Kidney glomerular epithelial cell (primary cell): ENCODE measurements at places on chromosomes 2 and 18.
A peak's percentile ranks its signal among the peaks of the same experiment; 100 is the strongest.

GRCh38 chr18:60096428-60096827, 196.6 kb downstream of the PMAIP1 start:
- peak; percentile 13 for DNase-seq

DNA sequence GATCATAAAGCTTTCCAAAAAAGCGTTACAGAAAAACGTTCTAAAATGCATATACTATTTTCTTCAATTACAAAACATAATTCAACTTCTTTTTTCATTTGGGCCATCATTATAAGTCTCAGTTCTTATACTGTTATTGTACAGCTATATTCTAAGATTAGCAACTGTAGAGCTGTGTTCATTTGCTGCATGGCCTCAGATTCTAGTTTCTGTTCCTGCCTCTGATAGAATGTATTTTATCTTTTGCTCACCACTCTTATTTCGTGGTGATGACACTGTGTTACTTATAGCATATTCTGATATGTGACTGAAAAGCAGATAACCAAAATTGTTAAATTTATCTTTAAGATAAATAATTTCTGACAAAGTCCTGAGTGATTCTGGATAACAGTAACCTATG, 67.2 kb downstream of the PTRHD1 start:
- DNase-seq = no peak

DNA sequence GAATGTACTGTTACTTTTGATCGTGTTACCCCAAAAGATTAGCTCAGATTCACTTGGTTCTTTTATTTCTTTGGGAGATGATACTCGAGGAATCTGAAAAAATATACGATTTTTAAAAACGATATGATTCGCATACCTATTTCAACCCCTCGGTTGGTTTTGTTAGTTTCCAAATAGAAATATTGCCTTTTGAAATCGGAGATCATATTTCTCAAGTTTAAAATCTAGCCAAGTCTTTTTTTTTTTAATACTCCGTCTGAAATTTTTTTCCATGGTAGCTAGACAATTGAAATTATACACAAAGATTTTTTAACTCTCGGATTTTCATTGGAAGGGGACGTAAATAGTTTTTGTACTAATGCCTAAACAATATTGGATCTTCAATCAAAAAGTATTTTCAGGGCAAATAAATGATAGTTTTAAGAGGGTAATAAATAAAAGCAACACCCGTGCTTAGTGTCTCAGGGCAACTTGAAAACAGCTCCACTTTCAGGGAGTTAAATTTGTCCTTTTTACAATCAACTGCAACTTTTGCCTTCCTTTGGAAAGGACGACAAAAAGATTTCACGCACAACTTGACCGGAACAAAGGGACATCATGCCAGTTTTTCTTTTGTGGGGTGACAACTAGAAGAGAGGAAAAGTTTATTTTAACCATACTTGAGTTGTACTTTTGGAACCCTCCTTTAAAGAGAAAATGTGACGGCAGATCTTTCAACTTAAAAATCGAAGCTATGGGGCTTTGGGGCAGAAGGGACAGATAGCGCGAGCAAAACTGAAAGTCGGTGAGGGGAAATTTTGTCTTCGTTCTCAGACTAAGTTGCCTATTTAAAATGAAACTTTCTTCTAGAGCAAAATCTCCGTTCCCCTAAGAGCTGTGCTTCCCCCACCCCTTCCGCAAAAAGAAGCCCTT, 5.8 kb upstream of the ONECUT2 start:
- no peak for DNase-seq

- no peak for DNase-seq
These were observed 25.6 kb downstream of the GCA start for GRCh38 chr2:162369551-162369950.

- DNase-seq = peak; percentile 95
These were observed 93.0 kb upstream of the SMAD2 start for GRCh38 chr18:48023334-48024008.

DNA sequence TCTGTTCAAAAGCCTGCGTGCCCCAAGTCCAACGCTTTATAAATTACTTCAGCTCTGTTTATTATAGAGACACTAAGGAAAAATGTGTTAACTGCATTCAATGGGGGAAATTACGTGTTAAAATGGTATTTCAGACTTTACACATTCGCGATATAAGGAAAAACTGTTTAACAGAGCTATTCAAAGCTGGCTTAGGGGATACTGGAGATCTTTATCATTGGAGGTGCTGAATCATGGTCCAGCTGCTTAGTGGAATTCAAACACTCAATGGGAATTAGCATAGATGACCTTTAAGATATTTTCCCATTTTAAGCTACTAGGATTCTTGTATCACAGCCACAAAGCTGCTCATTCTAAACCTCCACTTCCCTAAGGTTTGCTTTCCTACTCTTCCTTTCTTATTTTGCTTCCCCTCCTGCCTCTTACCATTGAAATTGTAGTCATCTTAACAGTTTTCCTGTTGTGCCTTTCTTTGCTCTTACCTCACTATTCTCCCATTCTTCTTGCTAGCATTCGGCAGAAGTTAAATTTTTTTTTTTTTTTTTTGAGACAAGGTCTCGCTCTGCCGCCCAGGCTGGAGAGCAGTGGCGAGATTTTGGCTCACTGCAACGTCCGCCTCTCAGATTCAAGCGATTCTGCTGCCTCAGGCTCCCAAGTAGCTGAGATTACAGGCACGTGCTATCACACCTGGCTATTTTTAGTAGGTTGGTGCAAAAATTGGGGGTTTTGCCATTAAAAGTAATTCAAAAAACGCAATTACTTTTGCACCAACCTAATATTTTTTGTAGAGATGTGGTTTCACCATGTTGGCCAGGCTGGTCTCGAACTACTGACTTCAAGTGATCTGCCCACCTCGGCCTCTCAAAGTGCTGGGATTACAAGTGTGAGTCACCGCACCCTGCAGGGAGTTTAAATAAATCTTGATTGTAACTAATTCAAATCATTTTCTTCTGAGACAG, 6.5 kb downstream of the SULT6B1 start:
- DNase-seq = no peak

DNA sequence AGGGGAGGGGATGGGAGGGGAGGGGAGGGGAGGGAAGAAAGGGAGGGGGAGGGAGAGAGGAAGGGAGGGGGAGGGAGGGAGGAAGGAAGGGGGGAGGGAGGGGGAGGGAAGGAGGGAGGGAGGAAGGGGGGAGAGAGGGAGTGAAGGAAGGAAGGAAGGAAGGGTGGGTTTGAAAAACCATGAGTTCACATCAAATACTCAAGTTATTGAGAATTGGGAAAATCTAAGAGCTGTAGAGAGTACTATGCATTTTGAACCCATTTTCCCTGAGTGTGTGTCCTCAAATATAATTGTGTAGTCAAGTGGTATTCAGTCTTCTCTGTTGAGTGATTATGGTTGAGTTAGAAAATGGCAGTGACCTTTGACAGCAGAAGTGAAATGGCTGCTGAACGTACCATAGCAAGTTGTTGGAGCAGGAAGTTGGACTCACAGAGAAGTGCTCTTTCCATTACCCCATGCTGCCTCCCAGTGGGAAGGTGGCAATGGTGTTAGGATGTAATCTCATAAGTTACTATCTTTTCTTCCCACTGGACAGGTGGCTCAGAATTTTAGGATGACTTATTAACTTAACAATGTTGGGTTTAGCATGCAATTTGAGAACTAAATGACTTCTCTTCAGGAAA, 214.6 kb downstream of the SETBP1 start:
- peak; percentile 51 for DNase-seq

DNA sequence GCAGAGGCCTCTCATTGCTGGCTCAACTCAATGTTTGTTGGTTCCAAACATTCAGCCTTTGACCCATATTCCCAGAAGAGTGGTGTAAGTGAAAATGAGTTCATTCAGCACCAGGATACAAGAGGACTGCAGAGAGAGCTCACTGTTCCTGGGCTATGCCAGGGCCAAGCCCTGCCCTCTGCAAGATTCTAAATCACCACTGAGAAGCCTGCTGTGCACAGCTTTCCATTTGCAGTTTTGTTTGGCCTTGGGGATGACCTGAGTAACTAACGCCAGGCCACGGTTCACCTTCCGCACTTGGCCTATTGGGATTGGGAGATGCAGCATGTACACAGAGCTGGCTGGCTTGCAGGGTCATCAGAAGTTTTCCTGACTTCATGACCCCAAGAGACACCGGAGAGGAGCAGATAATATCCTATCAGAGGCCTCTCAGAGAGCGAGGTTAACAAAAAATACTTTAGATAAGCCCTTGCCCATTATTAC, 12.6 kb downstream of the GKN1 start:
- DNase-seq = no peak
